Prostate gland (tissue), 2 donors: ENCODE measurements at places on chromosomes 16 and 17. TPM values are rescaled to one million over a fixed set of nuclear protein-coding genes. Genes with fewer than 3 reads are reported as not detected.

SPN gene
- total RNA-seq: 1.6 TPM

- H3K27me3 ChIP-seq: peaks cover 1% of the 10 kb centered on the region
- H3K4me1 ChIP-seq: no peaks in the 10 kb centered on the region
- no peak overlapping the region for H3K27ac ChIP-seq
- H3K4me3 ChIP-seq: no peak overlapping the region
- DNase-seq: no peak
- H3K36me3 ChIP-seq: no peaks in the 10 kb centered on the region
Measured at GRCh38 chr17:8918807-8919465, 46.6 kb downstream of the PIK3R5 start.

GRCh38 chr17:64420143-64420670 is 28.7 kb upstream of the MILR1 start:
- H3K36me3 ChIP-seq: no peaks in the 10 kb centered on the region
- no peaks in the 10 kb centered on the region for H3K27me3 ChIP-seq
- H3K4me1 ChIP-seq: no peaks in the 10 kb centered on the region
- DNase-seq: peak; percentile 46
- H3K4me3 ChIP-seq: no peak overlapping the region

DNA sequence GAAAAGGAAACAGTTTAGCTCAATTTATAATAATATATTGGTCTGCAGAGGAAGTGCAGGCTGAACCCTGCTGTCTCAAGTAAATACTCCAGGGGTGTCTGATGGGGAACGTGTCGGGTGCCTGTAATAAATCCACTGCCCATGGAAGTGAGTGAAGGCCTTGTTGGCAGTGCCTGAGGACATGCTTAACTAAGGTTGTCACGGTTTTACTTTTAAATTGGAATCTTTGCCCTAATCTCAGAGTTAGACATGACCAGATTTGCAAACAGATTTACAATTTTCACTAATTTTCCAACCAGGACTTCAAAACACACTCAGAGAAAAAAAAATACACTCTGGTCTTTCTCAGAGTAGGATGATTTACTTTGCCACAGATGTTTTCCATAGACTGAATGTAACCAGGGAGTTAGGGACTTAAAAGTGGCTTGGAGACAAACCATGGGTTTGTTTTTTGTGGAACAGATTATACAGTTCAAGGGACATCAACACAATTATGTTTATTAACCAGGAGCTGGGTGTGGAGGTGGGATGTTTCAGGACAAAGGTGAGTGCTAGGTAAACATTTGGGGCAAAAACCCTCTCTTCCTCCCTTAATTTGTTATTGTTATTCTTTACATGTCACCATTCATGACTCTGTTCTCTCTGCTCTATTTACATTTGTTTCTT is 144.5 kb downstream of the FTO start:
- H3K4me3 ChIP-seq: no peak overlapping the region
- no peaks in the 10 kb centered on the region for H3K27me3 ChIP-seq
- H3K4me1 ChIP-seq: no peaks in the 10 kb centered on the region
- H3K27ac ChIP-seq: no peak overlapping the region

DNA sequence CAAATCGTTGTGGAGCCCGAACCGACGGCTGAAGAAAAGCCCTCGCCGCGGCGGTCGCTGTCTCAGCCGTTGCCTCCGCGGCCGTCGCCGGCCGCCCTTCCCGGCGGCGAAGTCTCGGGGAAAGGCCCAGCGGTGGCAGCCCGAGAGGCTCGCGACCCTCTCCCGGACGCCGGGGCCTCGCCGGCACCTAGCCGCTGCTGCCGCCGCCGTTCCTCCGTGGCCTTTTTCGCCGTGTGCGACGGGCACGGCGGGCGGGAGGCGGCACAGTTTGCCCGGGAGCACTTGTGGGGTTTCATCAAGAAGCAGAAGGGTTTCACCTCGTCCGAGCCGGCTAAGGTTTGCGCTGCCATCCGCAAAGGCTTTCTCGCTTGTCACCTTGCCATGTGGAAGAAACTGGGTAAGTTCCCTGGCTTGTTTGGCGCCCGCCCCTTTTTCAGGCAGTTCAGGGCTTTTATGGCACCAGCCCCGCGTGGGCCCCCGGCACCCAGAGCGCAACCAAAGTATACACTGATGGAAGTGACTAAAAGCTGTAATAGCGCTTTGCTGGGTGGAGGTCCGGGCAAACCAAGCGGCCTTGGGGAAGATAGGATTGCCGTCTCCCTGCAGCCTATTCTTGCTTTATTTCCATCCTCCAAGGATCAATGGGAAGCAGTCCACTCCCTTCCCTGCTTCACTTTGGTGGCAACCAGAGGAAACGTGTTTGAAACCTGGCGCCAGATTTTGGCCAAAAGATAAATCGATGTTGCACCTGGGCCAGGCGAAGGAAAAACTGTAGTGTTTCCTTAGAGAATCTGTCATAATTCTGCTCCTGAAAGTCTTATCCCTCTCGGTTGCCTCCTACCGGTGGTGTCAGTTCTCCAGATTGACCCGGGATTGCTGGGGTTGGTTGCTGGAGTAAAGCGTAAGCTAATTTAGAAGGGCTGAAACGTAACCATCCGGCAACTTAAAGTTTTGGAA is 775 bp downstream of the PPM1D start:
- H3K27ac ChIP-seq: peak overlapping the region; percentile 99
- H3K36me3 ChIP-seq: no peaks in the 10 kb centered on the region
- no peaks in the 10 kb centered on the region for H3K4me1 ChIP-seq
- DNase-seq: peak; percentile 76
